ENCODE measurements at places on chromosomes 4 and X.
A peak's percentile ranks its signal among the peaks of the same experiment; 100 is the strongest.

DNA sequence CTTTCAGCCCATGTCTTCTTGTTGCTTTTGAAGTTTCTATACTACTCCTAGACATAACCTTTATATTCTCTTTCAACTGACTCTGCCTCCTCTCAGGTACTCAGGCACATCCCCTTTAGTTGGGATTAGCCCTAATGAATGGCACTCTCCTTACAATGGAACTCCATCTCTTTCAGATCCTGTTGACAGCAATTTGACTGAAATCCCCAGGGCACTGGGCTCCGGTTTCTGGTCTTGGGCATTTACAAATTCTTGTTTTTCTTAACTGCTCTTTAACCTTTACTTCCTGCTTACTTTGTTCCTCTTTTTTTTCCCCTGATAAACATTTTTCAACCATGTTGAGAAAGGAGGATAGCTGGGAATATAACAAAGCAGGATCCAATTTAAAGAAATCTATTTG is 68.9 kb downstream of the ENOX2 start:
- no peak for DNase-seq

GRCh38 chr4:163343604-163344146 is at the start of gene NPY5R:
NPY5R (plus strand) TSS chr4:163343892; CDS start chr4:163350274, 6,382 bp downstream.
- no peak for DNase-seq

GRCh38 chr4:33709247-33709646 is 2535.1 kb downstream of the ARAP2 start:
- DNase-seq: no peak

DNA sequence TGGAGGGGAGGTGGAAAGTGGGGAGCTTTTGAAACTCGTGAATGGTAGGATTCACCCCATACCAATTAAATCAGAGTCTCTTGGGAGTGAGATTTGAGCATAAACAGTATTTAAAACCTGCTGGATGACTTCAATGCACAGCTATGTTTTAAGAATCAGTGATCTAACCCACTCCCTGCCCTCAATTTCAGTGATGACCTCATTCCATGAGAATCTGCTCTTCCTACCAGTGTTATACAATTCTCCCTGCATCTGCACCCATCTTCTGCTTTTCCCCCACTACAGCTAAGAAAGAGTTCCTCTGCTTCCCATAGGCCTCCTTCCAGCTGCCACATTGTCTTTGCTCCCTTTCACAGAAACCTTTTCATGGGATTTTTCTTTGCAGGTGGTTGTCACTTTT is 18.3 kb upstream of the H2AZ1 start:
- no peak for DNase-seq

- peak; percentile 27 for DNase-seq
Observed at GRCh38 chr4:109648266-109648996, 54.8 kb downstream of the CASP6 start.

DNA sequence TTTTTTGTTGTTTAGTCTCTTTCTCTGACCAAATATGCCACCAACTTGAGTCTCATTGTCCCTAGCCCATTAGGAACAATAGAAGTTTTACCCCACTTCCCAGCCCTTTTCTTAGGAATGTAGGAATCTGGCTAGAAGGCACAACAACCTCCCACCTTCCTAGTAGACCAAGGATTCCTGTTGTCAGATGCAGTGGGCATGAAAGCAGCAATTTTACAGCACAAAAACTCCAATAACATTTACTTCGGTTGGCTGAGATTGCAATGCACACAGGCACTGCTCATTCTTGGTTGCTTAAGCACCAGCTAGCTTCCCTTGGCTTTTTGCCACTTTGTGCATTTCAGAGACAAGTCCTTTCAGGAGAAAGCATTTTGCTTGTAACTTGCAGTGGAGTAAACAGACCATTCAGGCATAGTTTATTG is 312.8 kb downstream of the TENM3 start:
- no peak for DNase-seq

GRCh38 chr4:11436084-11436483 is 7.4 kb upstream of the HS3ST1 start:
- DNase-seq: peak; percentile 21

GRCh38 chr4:147825451-147826287 is 93.8 kb downstream of the ARHGAP10 start:
- DNase-seq: no peak

All from GM20000 (cell line).